ENCODE measurements at places on chromosomes 13 and 19.

DNA sequence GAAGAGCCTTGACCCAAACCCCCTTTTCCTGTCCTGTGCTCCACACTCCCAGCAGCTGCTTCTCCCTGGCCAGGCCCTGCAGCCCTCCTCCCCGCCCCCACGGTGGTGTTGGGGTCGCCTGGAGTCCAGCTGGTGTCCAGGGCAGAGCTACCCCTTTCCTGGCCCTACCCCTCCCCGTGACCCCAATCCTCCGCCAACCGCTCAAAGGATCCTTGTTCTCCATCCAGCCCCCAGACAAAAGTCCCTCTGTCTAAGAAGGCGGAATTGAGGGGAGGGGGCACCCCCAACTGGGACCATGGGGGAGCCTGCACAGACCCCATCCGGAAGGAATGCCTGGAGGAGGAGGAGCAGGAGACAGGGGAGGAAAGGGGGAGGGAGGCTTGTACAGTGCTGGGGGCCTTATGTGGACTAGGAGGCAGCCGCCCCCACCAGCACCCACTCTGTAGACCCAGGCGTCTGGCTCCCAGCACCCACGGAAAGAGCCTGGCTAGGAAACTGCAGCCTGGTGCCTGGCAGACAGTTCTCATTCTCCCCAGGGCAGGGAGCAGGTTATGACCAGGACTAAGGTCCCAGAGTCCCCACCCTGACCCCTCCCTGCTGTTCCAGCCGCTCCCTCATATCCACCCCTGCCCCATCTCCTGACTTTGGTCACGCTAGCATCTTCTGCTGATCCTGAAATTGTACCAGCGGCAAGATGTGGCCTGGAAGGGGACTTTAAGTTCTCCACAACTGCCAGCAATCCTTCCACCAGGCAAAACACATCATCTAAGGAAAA is at the start of gene FXYD3:
FXYD3 (plus strand) TSS at position 647 of the 775 bp plus-strand sequence. CDS start 3,554 bp downstream, outside the sequence.
- no peak for DNase-seq

DNA sequence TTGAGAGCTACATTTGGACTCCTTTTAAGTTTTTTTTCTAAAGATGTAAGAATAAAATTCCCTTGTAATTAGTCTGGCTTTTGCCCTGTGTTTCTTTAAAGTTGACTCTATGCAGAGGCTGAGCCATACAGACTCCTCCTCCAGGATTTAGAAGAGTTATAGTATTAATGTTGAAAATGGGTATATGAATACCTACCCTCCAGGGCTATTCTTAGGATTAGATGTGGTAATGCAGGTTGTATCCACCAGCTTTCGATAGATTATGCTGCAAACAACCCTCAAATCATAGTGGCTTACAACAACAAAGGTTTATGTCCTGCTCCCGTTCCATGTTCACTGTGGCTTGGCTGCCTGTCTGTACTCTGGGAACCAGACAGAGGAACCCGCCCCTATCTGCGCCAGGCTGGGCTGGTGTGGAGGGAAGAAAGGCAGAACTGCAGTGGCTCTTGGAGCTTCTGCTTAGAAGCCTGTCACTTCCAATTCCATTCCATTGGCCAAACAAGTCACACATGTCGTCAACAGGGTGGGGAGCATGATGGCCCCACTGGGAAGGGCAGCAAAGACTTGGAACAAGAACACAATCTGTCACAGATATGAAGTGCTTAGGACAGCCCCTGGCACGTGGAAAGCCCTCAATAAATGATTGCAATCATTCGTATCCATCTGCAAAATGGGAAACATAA is 290.8 kb downstream of the FOXO1 start:
- DNase-seq = no peak

GRCh38 chr13:94984958-94985357 is 272.6 kb upstream of the SOX21 start:
- no peak for DNase-seq

DNA sequence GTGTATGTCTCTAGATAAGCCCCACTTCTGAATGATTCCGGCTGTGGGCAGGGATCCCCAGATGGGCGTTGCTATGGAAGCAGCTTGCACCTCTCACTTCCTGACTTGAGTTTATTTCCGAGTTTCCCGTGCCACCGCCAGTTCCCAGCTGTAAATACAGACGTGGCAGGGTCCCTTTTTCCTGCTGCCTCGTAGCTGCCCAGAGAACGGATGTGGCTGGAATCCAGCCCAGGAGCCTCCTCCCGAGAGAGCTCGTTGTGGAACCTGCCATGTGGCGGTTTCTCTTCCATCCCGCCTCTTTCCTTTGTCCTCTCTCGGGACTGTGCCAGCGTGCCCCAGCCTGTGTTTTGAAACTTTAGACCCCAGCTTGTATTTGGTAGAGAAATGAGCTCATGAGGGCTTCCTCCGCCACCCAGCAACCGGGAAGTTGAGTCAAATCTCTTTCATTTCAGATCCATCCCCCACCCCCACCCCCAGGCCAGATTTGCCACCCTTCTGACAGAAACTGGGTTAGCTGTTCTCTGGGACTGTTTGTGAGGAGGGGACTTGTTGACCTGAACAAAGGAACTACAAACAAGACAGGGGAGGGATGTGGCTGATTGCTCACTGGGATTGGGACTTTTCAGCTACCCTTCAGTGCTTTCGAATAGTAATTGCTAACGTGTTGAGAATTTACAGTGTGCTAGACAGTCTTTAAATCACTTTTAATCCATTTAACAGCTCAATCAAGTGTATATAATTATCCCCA is 96.6 kb downstream of the SIPA1L3 start:
- DNase-seq = no peak

DNA sequence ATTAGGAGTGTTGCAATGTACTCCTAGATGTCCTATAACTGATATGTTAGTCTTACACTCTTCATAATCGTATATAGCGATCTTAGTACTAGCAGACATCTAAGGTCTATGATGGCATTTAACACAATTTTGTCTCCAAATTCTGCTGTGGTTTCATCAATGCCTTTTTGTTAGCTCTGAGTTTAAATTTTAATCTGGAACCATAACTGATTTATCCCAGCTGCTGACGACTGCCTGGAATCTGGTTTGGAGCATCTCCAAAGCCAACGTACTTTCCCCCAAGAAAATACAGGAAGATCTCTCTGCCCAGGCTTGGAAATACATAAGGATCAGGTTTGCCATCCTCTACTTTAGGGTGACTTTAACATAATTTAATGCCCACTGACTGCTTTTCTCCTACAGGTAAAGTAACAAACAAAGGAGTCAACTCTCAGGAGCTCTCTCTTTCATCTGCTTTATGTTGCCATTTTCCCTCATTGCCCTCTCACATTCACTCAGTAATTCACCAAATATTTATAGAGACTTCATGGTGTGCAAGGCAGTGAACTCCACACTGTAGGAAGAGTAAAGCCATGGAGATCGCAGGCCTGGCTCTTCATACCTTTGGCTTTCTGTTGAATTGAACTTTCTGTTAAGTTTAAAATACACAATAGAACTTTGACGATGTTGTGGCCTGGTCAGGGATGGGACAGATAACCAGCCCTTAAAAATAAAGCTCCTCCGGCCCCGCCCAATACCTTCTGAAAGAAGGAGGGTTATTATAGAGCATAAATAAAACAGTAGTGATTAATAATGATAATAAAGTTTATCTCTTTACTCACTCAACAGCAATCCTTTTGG is 23.3 kb upstream of the SPART start:
- DNase-seq = no peak

- no peak for DNase-seq
Observed at GRCh38 chr13:40666933-40667621, 636 bp upstream of the FOXO1 start.

- no peak for DNase-seq
Observed at GRCh38 chr13:106472621-106473020, 62.8 kb downstream of the EFNB2 start.

DNA sequence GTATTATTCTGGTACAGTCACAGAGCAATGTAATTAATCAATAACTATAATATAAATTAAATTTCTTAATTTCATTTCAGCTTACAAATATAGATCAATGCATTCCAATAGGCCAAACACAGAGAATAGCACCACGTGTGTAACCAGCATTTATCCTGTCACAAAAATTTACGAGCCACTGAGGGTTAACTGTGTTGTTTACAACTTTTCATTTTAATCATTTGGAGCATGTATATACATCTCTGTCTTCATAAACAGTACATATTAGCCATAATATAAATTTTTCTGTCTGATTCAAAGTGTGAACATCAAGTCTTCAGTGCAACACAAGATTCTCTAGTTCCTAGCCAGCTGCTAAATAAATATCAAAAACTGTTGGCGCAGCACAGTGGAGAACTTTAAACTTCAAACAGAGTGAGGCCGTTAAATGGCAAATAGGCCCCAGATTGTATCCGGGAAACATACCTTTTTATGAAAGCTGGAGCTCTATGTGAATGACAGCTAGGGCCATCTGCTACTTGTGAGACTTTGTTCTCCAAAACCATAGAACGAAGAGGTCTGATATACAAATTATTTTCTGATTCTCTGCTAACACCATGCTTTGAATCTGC is 105.1 kb downstream of the TBC1D4 start:
- no peak for DNase-seq

- DNase-seq = no peak
Observed at GRCh38 chr13:69331245-69331644, 776.4 kb upstream of the ATXN8OS start.

DNA sequence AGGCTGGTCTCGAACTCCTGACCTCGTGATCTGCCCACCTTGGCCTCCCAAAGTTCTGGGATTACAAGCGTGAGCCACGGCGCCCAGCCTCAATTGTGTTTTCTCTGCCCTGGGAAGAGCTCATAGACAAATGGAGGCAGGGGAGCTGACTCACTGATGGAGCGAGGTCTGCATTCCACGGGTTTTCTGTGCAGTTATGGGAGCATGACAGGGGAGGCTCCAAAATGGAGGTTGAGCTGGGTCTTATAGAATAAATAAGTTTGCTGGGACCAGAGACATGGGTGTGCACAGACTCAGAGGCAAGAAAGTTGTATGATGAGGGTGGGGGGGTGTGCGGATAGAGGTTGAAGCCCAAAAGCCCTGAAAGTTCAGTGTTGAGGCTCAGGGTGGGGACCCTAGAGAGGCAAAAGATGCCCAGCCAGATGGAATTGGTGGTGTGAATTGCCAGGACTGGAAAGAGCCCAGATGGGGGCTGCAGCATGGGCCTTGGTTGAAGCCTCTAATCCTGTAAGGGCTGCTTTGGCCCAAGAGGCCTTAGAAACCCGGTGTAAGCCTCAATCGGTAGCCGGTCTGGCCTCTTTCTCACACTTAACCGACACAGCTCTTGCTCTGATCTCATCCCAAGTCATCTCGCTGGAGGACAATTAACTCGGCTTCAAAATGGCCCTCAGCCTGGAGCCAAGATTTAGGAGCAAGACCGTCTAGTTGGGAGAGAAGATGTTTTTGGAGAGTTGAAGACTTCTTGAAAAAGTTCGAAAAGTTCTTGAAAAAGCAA is 1.9 kb downstream of the TPM4 start:
- DNase-seq = no peak

DNA sequence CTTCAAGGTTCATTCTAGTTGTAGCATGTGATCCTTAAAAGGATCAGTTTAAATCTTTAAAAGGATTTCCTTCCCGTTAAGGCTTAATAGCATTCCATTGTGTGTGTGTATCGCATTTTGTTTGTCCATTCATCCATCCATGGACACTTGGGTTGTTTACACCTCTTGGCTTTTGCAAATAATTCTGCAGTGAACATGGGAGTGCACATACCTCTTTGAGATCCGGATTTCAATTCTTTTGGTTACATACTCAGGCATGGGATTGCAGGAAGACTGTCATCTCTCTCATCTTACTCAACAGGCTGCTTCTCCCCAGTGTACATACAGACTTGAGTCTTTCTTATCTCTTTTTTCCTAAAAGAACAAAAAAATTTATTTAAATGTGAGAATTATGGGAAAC is 1.2 kb downstream of the RNF113B start:
- DNase-seq = no peak

DNA sequence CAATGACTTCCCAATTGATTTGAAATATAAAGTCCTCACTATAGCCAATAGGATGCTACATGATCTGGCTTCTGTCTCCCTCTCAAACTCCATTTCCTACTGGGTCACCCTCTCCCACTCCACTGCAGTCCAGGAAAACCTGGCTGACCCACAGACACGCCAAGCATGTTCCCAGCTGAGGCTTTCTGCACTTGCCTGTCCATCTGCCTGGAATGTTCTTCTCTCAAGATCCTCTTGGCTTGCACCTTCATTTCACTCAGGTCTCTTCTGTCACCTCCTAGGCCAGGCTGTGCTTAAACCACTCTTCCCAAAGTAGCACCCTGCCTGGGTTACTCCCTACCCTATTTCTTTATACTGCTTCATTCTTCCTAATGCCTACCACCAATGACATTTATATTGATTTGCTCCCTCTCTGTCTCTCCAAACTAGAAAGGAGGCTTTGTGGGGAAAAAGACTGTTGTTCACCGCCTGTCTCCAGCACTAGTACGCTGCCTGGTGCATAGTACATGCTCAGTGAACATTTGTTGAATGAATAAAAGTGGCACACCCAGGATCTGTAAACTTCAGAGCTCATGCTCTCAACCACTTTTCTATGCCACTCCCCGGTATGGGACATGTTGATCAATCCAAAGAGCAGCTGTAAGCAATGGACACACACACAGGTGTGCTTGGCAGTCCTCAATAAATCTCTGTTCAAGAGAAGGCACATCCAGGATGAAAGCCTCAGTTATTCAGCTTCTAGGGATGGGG is 261.3 kb downstream of the FOXO1 start:
- DNase-seq = no peak

GRCh38 chr13:93147298-93147645 is 79.3 kb upstream of the GPC6 start:
- DNase-seq = no peak

DNA sequence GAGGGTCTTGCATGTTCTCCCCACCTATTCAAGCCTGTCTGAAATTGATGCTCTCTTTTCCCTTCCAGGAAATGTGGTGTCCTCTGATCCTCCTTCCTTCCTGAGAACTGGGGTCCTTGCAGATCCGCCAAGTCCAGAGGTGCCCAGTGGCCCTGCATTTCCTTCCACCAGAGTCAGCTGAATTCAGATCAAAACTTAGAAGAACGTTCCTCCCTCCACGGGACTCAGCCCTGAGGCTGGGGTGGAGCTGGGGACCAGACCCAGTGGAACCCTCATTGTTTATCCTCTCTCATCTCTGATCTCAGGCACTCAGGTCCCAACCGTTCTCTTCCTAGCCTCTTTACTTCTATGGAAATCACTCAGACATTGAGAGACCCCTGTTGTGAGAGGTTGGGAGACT is 477.3 kb downstream of the TSHZ3 start:
- DNase-seq = no peak

DNA sequence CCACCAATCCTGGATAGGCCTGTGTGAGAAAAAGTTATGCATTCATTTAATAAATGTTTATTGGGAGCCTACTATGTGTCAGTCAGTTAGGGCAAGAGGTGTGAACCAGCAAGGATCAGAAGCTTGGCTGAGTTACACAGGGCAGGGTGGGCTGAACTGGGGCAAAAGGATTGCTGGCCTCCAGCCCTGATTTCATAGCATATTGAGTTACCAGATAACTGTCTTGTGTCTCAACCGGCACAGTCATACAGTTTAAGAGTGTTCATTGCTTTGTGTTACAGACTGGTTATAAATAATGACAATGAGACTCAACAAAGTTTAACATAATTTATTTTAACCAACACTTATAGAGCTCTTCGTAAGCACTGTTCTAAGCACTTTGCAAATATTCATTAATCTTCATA is 253.8 kb downstream of the DLEU7 start:
- peak; percentile 72 for DNase-seq

GRCh38 chr13:21909331-21909730 is 238.5 kb downstream of the FGF9 start:
- no peak for DNase-seq
